ENCODE measurements at places on chromosomes 1 and 21. TPM values are rescaled to one million over a fixed set of nuclear protein-coding genes. Genes with fewer than 3 reads are reported as not detected.
A peak's percentile ranks its signal among the peaks of the same experiment; 100 is the strongest.

- no peak for DNase-seq
- peaks cover 6% of the 10 kb centered on the region for H3K36me3 ChIP-seq
- H3K4me1 ChIP-seq: peaks cover 4% of the 10 kb centered on the region
- no peak overlapping the region for H3K4me3 ChIP-seq
- no peak overlapping the region for H3K27ac ChIP-seq
Measured at GRCh38 chr1:10292188-10292587, 81.8 kb downstream of the KIF1B start.

- H3K4me1 ChIP-seq: peaks cover 11% of the 10 kb centered on the region
- DNase-seq: no peak
- no peaks in the 10 kb centered on the region for H3K27me3 ChIP-seq
- H3K27ac ChIP-seq: peak overlapping the region; percentile 99
Measured at GRCh38 chr21:28885853-28886177, 106.9 kb downstream of the LTN1 start.

DNA sequence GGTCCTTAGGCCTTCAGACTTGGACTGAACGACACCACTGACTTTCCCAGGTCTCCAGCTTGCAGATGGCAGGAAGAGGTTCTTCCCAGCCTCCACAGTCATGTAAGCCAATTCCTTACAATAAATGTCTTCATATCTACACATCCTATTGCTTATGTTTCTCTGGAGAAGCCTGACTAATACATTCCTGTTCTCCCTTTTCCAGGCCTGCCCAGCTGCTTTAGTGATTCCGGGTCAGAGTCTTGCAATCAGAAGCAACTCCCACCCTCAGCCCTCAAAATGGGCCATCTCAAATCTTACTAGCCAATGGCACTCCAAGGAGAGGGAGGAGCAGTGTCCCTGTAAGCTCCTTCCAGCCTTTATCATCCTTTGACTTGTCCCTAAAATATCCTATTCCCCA, 16.4 kb upstream of the CPT2 start:
- H3K4me3 ChIP-seq: no peak overlapping the region
- DNase-seq: no peak
- no peak overlapping the region for H3K27ac ChIP-seq
- H3K27me3 ChIP-seq: peaks cover 6% of the 10 kb centered on the region

DNA sequence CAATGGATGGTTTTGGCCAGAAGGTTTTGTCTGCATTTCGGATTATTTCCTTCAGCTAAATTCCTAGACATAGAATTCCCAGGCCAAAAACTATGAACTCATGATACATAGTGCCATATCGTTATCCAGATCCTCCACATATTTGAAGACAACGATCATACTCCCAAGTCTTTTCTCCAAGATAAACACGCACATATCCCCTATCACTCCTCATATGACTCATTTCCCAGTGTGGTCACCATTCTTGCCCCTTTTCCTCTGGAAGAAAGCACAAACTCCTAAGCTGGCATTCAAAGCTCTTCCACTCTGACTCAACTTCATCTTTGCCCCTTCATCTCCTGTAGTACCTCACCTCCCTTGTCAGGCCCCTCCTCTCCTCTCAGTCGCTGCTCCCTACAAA, 277.6 kb downstream of the PLPP3 start:
- H3K27ac ChIP-seq: no peak overlapping the region
- peaks cover 1% of the 10 kb centered on the region for H3K27me3 ChIP-seq
- no peak for DNase-seq
- no peaks in the 10 kb centered on the region for H3K36me3 ChIP-seq

DNA sequence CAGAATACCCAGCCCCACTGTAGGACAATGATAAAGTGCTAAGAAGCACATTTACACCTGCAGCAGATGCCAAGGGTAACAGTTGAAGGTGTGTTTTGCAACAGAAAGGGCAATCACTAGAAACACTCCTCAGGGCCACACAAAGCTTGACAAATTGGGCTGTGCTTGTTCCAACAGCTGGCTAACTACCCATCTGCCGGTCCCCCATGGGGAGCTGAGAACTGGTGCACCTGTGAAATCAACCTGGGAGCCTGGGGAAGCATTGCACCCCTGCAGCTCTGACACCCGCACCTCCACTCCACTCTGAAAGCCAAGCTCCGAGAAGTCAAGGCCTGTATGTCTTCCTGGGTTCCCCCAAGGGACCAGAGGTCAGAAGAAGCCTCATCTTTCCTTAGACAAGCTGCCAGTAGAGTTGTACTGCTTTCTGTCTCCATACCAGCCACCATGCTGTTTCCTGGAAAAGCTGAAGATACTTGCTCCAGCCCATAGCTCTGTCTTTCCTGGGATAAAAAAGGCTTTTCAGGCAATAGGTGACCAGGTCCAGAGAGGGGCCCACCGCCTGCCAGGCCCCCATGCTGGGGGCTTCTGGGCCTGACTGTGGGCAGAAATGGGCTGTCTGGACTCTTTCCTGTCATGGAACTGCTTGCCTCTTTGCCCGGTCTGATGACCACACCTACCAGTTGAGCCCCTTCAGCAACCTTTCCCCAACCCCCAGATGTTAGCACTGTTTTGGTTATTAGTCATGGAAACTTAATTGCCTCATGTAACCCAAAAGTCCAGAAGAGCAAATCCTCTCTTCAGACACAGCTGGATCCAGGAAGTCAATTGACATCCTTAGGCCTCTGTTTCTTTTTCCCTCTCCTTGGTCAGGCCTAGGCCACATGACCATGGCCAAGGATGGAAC, 93.6 kb downstream of the KIF14 start:
- H3K36me3 ChIP-seq: no peaks in the 10 kb centered on the region
- no peak overlapping the region for H3K27ac ChIP-seq
- no peaks in the 10 kb centered on the region for H3K27me3 ChIP-seq
- H3K4me3 ChIP-seq: no peak overlapping the region
- no peak for DNase-seq

GRCh38 chr1:246989901-246990300, 18.0 kb downstream of the ZNF695 start:
- no peaks in the 10 kb centered on the region for H3K27me3 ChIP-seq
- no peak overlapping the region for H3K27ac ChIP-seq
- no peaks in the 10 kb centered on the region for H3K4me1 ChIP-seq

DNA sequence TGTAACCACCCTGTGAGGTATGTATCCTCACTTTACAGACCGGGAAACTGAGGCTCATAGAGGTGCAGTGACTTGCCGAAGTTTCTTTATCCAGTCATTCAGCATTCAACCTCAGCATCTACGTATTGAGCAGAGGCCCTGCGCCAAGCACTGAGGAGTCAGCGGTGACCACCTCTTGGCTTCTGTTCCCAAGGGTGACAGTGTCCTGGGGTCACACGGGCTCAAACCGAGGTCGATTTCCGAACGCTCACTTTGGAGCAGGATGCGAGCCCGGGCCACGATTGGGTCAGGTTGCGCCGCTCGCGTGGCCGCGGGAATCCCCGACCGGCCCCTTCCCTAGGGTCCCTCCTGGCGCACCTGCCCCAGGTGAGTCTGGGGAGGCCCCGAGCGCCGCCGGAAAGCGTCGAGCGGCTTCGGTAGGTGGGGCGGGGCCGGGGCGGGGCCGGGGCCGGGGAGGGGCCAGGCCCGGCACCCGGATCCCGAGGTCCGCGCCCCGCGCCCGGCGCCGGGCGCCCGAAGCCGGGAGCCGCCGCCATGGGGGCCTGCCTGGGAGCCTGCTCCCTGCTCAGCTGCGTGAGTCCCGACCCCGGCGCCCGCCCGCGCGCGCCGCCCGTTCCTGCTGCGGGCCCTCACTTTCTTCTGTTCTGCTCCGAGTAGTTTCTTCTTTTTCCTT, at the start of gene SERINC2:
Gene SERINC2, plus strand, starts transcription at position 482 of the 673 bp plus-strand sequence. Its CDS starts 53 bp downstream, at position 535.
- H3K4me1 ChIP-seq: peaks cover 3% of the 10 kb centered on the region
- no peaks in the 10 kb centered on the region for H3K36me3 ChIP-seq

GRCh38 chr1:166036092-166036491, 130.7 kb downstream of the FAM78B start:
- no peak for DNase-seq
- H3K4me1 ChIP-seq: no peaks in the 10 kb centered on the region
- H3K27me3 ChIP-seq: peaks cover 3% of the 10 kb centered on the region
- H3K36me3 ChIP-seq: no peaks in the 10 kb centered on the region
- no peak overlapping the region for H3K27ac ChIP-seq

- no peaks in the 10 kb centered on the region for H3K4me1 ChIP-seq
- no peak for DNase-seq
- no peak overlapping the region for H3K27ac ChIP-seq
- H3K36me3 ChIP-seq: no peaks in the 10 kb centered on the region
Measured at GRCh38 chr1:22237433-22238093, 94.7 kb upstream of the WNT4 start.

DNA sequence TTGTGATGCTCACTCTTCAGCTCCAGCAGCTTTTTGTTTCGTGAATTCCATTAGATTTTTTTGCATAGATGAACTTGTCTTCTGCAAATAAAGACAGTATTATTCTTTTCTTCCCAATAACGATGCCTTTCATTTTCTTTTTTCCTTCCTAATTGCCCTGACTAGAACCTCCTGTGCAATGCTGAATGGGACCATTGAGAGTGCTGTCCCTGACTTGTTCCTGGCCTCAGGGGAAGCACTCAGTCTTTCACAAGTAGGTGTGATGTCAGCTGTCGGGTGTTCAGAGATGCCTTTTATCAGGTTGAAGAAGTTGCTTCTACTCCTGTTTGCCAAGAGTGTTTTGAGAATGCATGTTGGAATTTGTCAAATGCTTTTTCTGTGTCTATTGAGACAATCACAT, 64.3 kb upstream of the ADARB1 start:
- H3K27me3 ChIP-seq: peaks cover 24% of the 10 kb centered on the region
- H3K4me3 ChIP-seq: no peak overlapping the region
- H3K4me1 ChIP-seq: peaks cover 5% of the 10 kb centered on the region

The STUM gene
- total RNA-seq: not detected

The SPRR1B gene
- total RNA-seq: not detected

The SLC19A1 gene
- 46.1 TPM for total RNA-seq

The OR2T27 gene
- not detected for total RNA-seq

The LRRC3 gene
- 1.9 TPM for total RNA-seq

Data from activated CD8-positive, alpha-beta T cell treated with anti-CD3 and anti-CD28 coated beads for 36 hours (primary cell).